ENCODE measurements at places on chromosomes 1 and 21.

DNA sequence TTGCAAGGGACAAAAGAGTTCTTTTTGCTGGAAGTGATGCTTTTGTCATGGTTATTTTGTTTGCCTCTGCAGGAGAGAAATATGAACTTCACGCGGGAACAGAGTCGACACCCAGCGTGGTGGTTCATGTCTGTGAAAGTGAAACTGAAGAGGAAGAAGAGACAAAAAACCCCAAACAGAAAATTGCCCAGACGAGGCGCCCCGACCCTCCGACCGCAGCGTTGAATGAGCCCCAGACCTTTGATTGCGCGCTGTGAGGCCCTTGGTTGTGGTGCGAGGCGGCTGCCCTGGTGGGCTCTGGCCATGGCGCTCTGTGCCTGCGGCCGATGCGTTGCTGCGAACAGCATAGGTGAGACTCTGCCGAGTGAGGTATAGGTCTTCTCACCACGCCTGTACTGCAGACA is 20.9 kb upstream of the NCMAP start:
- no peak for DNase-seq

DNA sequence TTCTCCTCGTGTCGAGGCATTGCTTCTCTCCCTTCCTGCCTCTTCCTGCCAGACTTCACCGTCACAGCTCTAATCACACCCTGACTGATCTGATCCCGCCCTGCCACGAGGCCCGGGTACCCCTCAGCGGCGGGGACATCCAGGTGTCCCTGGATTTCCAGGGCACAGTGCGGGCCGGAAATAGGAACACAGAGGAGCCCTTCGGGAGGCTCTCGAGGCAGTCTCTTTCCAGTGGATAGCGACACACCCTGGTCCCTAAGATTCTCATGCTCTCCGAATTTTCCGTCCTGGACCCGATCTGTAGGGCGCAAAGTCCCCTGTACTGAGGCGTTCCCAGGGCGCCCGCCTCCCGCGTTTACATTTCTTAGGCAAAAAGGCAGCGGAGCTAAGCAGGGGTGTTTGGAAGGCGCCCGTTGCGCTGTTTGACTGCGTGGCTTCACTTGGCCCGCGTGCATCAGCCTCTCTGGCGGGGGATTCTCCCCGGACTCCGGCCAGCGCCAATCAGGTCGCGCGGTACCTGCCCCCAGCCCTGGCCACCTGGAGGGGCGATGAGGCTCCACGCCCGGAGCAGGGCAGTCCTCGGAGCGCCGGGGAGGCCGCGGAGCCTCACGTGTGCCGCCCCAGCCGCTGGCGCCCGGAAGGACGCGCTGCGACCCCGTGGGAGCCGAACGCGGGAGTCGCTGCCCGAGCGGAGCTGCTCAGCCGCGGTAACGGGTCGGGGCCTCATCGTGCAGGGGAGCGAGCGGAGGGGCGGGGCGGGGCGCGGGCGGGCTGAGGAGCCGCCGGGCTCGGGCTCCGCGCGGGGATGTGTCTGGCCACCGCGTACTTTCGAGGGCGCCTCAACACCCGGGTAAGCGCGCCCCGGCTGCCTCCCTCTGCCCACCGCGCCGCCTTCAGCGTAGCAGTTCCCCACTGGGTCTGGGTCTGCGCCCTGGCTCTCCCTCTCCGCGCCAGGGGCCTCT is at the start of gene FAM163A:
TSS of gene FAM163A (plus strand) at position 575 of the 962 bp plus-strand sequence. CDS start 69,807 bp downstream, outside the sequence.
- no peak for DNase-seq

DNA sequence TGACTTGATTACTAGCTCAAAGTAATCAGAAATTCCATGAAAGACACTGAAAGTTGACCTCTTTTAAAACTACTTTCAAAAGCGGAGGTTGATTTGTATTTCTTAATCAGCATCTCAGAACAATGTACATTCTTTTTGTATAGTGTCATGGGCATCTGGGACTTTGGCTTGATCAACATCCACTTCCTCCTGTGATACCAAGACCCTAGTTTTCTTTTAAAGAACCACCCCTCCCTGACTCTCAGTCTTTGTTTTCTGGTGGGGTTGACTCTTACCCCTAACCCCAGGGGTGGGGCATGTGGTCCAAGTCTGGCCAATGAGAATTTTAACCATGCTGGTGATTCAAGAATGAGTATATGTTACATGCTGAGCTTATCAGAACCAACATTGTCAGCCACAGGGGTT is 21.7 kb upstream of the IRF2BP2 start:
- no peak for DNase-seq

DNA sequence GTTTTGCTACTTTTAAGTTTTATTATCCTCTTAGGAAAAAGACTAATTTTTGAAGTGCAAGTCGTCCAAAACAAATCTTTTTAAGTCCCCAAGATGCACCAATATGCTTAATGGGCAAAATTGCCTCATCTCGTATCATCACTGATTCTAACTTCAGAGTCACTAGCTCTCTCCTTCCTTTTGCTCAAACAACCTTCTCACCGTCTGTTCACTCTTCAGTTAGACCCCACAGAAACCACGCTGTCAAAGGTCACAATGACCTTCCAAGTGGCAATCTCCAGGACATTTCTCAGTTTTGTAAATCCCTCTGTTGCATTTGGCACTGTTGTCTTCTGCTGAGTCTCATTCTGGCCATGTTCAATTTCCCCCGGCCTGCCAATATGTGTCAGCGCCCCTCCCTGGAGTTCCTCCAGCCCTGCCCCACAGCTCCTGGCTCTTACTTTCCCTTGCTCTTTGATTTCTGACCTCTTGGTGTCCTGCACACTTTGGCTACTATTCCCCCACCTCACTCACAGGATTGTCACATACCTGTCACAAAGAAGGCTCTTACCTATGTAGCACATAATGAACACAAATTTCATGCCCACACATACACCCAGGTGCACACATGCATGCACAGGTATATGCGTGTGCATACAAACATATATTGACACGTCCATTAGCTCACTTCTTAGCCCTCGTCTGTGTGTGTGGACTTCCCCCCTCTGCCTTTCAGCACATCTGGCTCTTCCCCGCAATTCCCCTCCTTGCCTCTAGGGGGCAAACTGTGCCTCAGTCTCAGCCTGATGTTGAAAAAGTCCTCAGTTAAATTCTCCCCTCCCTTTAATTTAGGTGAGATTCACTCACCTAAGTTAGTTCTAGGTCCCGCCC is 354.0 kb upstream of the DUSP10 start:
- no peak for DNase-seq

GRCh38 chr1:207821464-207822045 is 69.7 kb downstream of the CD46 start:
- DNase-seq = no peak
